ENCODE measurements at places on chromosomes 16 and 17. TPM values are rescaled to one million over a fixed set of nuclear protein-coding genes. Genes with fewer than 3 reads are reported as not detected.

Gene UNC13D
- total RNA-seq, result 104 TPM

DNA sequence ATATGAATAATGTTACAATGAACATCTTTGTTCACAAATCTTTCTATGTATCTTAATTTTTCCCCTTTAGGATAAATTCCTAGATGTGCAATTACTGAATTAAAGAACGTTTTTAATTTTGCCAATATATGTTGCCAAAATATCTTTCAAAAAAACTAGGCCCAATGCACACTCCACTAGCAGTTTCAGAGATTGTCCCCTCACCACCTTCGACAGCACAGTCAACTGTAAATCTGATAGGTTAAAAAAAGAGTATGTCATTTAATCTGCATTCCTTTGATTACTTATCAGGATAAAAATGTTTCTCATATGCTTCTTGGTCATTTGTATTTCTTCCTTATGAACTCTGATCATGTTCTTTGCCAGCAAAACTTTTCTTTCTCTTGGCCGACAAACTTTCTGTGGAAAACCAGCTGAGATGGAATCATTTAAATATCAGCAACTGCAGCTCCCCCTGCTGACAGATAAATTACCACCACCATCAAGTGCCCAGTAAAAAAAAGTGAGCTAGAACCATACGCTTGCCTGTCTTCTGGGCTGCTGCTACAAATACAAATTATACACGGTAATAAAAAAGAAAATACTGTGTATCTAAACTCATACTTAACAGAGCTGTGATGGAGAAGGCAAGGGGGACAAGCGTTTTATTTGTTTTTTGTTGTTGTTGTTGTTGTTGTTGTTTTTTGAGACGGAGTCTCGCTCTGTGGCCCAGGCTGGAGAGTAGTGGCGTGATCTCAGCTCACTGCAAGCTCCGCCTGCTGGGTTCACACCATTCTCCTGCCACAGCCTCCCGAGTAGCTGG lies 19.6 kb upstream of the KANSL1 start:
- DNase-seq, result peak; percentile 83

- no peak for DNase-seq
Measured at GRCh38 chr16:24989494-24989893, 25.7 kb downstream of the ARHGAP17 start.

- DNase-seq, result no peak
Measured at GRCh38 chr16:68086336-68086841, 1.2 kb downstream of the NFATC3 start.

DNA sequence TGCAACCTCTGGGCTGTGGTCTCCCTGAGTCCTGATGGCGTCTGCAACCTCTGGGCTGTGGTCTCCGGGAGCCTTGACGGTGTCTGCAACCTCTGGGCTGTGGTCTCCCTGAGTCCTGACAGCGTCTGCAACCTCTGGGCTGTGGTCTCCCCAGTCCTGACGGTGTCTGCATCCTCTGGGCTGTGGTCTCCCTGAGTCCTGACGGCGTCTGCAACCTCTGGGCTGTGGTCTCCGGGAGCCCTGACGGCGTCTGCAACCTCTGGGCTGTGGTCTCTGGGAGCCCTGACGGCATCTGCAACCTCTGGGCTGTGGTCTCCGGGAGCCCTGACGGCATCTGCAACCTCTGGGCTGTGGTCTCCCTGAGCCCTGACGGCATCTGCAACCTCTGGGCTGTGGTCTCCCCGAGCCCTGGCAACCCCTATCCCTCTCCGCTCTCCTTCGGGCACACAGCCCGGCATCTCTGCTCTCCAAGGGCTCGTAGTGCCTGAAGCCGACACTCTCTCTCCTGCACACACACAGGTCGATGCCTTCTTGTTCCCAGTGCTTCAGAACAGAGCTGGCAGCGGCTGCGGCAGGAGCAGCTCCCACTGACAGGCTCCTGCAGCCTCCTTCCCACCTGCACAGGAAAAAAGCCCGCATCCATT lies 45.6 kb downstream of the METRNL start:
- no peak for DNase-seq

- peak; percentile 76 for DNase-seq
Measured at GRCh38 chr17:49180303-49180702, 30.1 kb downstream of the GNGT2 start.

GRCh38 chr16:89291363-89291762 lies 73.9 kb downstream of the ZNF778 start:
- no peak for DNase-seq
